ENCODE measurements at places on chromosomes 3 and 15. TPM values are rescaled to one million over a fixed set of nuclear protein-coding genes. Genes with fewer than 3 reads are reported as not detected.

The KBTBD13 gene
- total RNA-seq = not detected

DNA sequence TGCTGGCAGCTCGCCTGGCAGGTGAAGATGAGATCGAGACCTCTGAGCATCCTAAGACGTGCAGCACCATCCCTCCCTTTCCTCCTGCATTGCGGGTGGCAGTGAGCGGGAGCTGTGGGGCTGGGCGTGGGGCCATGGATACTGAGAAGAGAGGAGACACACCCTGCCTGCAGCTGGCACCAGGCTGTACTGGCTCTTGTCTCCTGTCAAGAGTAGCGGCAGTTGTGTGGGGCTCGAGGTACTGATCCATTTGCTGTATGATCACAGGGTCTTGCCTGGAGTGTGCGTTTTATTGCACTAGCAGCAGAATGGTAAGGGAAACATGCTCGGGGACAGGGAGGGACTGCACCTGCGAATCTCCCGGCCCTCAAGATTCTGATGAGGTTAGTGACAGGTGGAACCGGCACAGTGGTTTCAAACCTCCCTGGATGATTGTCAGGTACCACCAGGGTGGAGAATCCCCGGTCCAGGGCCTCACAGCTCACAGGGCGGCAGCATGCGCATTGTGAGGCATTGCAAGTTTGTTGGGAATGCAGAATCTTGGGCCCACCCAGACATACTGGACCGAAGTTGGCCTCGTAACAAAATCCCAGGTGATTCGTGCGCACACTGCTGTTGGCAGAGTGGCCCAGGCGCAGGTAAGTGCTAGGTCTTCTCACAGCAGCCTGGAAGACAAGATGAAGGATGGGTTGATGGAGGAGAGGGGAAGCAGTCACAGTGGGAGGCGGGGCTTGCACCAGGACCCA, 14.1 kb downstream of the SYNM start:
- ATAC-seq = no peak

DNA sequence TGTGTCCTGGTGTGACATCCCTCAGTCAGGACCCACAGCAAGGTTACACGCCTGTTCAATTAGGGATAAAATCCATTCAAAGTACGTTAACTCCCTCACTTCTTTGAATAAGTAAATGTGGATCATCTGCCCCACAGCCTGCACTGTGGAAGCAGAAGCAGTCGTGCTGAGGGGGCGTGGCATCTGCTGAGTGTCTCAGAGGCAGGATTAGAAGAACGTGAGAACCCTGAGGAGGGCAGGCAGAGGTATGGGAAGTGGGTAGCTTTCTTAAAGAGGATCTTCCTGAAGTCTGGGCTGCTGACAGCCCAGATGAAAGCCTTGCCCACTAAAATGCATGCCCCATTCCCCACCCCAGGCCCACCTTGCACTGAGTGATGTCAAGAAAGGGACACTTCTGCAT, 28.5 kb downstream of the CRABP1 start:
- no peak for ATAC-seq

GRCh38 chr15:101049856-101050622, 130.9 kb downstream of the LRRK1 start:
- no peak for ATAC-seq

DNA sequence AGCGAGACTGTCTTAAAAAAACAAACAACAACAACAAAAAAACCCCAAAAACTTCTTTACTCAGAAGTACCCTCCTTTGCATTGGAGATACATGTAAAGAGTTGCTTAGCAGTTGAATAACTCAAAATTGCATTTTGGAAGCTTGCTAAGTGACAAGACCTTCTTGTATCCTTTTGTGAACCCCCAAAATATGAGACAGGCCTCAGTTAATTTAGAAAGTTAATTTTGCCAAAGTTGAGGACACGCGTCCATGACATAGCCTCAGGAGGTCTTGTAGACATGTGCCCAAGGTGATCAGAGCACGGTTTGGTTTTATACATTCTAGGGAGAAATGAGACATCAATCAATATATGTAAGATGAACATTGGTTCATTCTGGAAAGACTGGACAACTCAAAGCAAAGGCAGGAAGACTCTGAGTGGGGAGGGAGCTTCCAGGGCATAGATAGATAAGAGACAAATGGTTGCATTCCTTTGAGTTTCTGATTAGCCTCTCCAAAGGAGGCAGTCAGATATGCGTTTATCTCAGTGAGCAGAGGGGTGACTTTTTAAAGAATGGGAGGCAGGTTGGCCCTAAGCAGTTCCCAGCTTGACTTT, 1.7 kb upstream of the ARF4 start:
- no peak for ATAC-seq

DNA sequence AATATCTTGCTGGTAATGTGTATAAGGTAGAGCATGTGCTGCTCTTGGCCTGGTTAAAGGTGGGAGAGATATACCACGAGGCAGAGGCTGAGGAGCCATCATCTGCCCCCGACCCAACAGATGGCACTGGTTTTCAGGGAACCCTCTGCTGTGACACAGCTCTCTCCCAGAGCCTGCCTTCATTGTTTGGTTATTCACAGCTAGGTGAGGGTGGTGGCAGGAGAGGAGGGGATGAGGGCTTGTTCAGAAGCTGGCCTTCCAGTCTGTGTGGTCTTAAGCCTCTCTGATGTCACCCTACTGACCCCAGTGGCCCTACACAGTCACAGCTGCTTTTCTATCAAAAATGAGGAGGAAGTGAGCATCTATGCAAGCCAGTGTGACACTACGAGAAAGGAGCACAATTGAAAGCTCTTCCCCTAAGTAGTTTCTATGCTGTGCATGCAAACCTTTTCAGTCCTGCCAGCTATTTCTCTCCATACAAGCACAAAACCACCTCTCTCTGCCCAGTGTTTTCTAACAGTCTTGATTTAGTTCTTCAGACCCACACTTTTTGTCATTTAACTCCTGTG, 258.4 kb upstream of the AGTR1 start:
- ATAC-seq = no peak

The NPTN gene
- 66.1 TPM for total RNA-seq

All from activated T-helper 17 cell treated with anti-CD3 and anti-CD28 coated beads, Interleukin-2, amount 50 U/mL, for 72 hours (primary cell).